ENCODE measurements at places on chromosomes 4 and X.

DNA sequence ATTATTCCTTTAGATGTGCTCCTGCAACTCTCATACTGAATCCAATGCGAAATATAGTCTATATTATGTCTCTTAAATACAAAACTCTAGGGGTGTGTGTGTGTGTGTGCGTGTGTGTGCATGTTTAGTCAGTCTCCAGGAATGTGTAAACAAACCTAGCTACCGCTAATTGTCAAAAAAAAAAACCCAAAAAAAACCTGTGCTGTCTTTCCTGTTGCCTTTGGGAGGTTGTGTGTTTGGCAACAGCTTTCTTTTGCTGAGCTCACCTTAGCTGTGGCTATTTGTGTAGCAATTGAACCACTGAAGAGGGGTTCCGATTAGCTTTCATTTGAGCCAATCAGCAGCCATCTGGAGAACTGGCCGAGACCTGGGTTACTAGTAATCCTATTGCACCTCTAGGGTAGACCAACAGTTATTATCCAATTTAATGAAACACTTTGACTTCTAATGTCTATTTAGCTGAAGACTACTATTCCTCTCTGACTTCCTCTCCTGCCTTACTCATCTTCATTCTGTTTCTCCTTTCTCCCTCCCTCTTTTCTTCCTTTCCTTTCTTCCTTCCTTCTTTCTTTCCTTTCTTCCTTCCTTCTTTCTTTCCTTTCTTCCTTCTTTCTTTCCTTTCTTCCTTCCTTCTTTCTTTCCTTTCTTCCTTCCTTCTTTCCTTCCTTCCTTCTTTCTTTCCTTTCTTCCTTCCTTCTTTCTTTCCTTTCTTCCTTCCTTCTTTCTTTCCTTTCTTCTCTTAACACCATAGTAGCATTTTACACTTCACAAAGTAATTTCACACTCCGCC lies 471.1 kb downstream of the GBA3 start:
- DNase-seq = no peak

- DNase-seq = no peak
These were observed 164.2 kb downstream of the APBB2 start for GRCh38 chr4:41050116-41050515.

- no peak for DNase-seq
These were observed at the start of gene TMEM154 for GRCh38 chr4:152679414-152680281. TMEM154 (minus strand) TSS chr4:152679997; CDS start chr4:152679933, 64 bp downstream.

DNA sequence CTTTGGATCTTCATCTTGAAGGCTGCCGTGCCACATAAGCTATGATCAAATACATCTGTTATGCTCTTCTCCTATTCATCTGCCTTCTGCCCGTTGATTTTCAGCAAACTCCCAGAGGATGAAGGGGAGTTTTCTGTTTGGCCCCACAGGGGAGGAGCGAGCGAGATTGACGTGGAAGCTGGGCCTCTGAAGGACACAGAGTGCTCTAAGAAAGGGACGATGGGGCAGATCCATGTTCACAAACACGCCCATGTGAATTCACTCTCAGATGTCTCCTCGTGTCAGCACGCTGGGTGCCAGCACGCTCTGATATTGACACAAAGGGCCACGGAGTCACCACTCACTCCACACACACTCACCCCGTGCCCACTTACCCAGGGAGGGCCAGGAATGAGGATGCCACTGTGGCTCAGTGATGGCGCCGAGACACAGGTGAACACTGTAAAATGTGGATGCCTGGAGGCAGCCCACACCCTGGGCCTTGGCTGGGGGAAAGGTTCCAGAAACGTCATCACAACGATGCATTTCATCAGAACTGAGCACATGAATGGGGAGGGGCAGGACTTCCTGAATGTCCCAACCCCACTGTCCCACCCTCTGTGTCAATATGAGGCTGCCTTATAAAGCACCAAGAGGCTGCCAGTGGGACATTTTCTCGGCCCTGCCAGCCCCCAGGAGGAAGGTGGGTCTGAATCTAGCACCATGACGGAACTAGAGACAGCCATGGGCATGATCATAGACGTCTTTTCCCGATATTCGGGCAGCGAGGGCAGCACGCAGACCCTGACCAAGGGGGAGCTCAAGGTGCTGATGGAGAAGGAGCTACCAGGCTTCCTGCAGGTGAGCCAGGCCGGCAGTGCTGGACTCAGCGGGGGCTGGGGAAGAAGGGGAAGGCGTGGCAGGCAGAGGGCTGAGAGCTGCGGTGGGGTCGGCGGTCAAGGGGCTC lies at the start of gene S100P:
Gene S100P, plus strand, starts transcription at position 648 of the 946 bp plus-strand sequence. Its CDS starts 55 bp downstream, at position 703.
- no peak for DNase-seq

GRCh38 chr4:169484485-169484884 lies 127.9 kb downstream of the NEK1 start:
- DNase-seq = no peak
